ENCODE measurements at places on chromosomes 6 and 20.

- DNase-seq: no peak
Measured at GRCh38 chr6:31055441-31055840, 45.2 kb downstream of the MUC22 start.

DNA sequence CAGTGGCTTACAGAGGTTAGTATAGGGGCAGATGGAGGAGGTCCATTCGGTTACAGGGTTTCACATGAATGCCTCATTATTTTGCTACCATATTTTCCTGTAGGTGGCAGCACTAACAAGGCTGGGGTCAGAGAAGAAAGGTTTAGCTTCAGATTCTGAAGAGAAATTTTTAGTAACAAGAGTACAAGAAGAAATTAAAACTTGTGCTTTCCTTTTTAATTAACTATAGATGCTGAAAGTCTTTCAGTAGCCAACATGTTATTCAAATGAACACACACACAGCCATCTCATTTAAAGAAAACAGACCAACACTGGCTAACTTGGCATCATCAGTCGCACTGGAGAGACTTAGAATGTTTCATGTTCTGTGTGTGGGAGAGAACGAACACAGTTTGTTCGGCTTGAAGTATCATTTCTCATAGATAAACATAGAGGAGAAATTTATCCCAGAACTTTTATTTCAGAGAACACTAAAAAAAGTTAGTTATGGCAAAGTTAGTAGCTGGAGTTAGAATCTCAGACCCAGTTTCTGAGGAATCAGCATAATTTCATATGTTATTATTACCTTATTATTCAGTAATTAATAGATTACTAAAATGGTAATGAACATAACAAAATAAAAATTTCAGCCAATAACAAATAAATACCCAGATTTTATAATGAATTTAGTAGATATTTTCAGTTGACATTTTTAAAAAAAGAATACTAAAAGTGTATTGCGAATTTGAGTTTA is 314.0 kb upstream of the RSPO3 start:
- no peak for DNase-seq

- DNase-seq: no peak
Measured at GRCh38 chr6:41716516-41717391, 18.7 kb downstream of the TFEB start.

DNA sequence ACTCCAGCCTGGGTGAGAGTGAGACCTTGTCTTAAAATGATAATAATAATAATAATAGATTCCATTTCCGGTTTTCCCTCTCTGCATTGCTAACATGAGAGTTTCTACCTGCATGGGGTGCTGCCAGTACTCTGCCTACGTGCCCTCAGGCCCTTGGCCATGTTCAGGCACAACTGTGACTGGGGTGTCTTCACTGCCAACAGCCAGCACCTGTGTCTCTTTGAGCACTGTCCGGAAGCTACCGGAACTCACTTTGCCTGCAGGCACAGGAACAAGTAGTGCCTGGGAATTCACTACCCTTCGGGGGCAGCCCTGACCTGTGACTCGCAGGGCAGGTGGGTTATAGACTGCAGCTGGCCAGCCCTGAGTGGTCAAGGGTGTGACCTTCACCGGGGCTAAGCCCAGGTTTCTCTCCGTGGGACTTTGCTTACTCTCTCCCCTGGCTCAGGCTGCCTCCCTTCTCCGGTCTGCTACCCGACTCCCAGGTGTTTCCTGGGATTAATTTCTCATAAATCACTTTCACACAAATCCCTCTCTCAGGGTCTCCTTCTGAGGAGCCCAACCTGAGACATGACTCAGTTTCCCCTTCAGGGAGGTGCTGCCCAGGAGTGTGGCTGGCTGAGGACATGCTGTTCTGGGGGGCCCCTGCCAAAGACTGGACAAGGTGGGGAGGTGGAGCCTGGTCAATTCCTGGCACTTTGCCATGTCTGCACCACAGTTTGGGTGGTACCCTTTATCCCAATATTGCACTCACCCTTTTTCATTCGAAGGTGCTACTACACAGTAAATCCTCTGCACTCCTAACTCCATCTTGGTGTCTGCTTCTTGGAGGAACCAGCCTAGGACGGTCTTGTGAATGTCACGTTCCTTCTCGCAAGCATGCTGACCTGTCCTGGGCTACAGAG is 79.5 kb upstream of the RALGAPA2 start:
- DNase-seq: no peak

- no peak for DNase-seq
Measured at GRCh38 chr20:52943185-52943841, 28.8 kb upstream of the TSHZ2 start.

All from stimulated activated CD8-positive, alpha-beta memory T cell treated with anti-CD3 and anti-CD28 coated beads, Interleukin-7, amount 100 ng/mL, for 1 hour (primary cell).